ENCODE measurements at places on chromosomes 4 and X.

DNA sequence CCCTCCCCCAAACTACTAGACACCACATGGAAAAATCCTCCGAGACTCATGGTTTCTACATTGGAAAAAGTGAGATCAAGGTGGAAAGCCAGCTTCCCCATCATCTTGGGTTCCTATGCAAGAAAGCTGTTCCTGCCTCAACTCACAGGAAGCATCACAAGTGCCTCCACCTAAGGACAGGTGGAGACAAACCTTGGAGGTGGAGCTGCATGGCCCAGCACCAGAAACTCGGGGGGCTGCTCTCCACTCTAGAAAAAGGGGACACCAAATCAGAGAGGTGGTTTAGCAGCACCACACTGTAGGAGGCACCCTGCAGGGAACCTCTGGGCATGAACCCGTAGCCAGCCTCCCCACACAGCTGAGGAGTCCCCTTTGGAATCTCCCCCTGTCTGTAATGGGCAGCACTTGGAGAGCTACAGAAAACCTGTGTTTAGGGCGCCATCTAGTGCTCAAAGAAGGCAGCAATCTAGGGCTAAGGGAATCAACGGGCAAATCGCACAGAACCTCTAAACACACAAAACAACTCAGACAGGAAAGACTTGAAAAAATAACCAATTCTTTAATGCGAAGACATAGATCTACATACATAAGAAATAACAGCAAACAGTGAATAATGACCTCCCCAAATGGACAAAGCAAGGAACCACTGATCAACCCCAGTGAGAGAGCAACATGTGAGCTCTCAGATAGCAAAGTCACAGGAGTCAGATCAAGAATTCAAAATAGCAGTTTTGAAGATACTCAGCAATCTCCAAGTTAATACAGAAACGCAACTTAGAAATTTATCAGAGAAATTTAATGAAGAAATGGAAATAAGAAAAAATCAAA is 37.0 kb upstream of the ZBTB33 start:
- peak; percentile 57 for DNase-seq

GRCh38 chrX:39309018-39309635 is 507.9 kb downstream of the MID1IP1 start:
- peak; percentile 38 for DNase-seq

GRCh38 chrX:69948276-69948797 is 101.4 kb downstream of the AWAT2 start:
- DNase-seq = no peak

GRCh38 chrX:22969411-22969810 is 30.3 kb upstream of the DDX53 start:
- no peak for DNase-seq

GRCh38 chr4:152368001-152368400 is 167.9 kb downstream of the FBXW7 start:
- DNase-seq = no peak

- DNase-seq = peak; percentile 67
These were observed 30.2 kb upstream of the NKX6-1 start for GRCh38 chr4:84529169-84529751.

GRCh38 chr4:37665333-37666320 is 20.5 kb downstream of the RELL1 start:
- no peak for DNase-seq

DNA sequence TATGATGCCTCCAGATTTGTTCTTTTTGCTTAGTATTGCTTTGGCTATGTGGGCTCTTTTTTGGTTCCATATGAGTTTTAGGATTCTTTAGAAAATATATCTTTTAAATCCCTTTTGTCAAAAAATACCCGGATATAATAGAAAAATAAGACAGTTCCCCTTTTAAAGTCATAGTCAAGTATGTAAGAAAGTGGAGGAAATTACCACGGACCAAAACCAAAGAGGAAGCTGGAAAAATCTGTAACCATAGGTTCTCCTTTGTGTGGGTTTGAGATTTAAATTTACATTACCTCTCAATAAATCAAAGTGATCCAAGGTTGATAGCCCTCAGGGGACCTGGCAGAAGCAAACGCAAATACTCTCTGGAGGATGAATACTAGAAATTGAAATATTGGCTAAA is 58.3 kb upstream of the PACRGL start:
- peak; percentile 37 for DNase-seq

GRCh38 chr4:153156263-153156662 is 48.0 kb upstream of the TRIM2 start:
- DNase-seq = peak; percentile 62

GRCh38 chrX:65976161-65976560 is 63.7 kb downstream of the VSIG4 start:
- DNase-seq = no peak

GRCh38 chr4:139666735-139667281 is 1.2 kb downstream of the MGST2 start:
- DNase-seq = peak; percentile 72

DNA sequence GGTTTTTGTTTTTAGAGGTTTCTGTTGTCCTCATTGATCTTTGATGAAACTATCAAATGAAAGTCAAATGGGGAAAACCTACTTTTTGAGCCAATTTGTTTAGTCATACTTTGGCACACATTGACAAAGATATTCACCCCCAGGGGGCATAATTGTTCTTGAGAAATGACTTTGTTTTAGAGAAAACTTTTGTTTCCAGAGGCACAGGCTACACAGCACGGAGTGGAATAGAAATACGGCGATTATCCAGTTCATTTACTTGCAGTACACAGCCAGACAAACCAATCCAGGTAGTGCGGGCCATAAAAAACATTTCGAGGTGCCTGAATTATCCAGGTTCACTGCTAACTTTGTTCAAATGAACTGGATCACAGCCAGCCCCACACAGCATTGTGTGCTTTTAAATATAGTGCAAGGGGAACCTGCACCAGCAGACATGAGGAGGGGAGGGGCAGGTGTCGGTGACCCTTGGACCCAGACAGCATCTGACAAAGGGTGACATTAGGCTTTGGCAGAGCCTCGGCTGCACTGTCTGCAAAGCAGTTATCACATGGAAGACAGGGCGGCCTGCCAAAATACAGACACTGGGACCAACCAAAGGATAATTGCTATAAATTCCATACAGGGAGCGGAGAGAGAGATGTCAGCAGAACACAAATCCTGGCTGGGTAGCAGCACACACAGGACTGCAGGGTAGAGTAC is 179.6 kb upstream of the NOCT start:
- no peak for DNase-seq

DNA sequence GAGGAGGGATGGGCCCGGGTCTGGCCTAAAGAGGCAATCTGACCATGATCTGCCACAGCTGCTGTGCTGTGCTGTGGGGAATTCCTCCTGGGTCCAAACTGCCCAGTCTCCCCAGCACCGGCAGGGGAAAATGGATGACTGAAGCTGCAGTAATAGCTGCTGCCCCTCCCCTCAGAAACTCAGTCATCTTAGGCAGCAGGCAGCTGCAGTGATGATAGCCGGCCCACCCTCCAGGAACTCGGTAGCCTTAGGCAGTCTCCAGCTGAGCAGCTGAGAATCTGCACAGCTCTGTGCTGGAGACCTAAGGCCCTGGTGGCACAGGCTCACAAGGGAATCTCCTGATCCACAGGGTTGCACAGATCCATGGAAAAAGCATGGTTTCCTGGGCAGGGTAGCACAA is 113.4 kb upstream of the USP38 start:
- no peak for DNase-seq

- no peak for DNase-seq
These were observed 70.5 kb downstream of the HADH start for GRCh38 chr4:108060164-108060563.

DNA sequence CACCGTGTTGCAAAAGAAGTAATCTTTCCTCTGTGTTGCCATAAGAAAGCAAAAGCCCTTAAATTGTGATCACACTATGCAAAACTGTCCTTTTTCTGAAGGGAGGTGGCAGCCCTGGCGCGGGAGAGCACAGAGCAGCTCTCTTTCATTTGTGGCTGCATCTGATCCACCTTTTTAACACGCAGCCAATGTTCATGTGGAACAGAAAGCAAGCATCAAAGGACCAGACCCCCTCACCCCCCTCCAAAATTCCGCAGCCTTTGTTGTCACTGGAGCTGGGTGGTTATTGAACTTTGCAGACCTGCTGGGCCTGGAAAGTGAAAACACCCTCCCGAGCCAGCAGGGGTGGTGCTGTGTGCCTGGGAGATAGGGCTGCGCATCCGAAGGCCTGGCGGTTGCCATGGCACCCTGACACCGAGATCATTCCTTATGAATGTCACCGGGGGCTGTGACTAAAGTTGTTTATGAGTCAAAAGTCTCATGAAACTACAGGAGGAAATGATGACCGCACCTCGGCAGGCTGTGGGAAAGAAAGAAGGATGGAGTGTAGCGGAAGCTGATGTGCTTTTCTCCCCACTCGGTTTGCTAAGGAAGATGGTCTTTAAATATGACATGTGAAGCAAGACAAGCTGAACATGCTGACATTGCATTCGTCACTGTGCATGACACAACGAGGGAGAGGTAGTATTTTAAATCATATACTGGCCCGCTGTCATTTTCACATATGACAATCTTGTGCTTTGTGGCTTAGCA is 367.4 kb downstream of the UNC5C start:
- no peak for DNase-seq

GRCh38 chr4:71195924-71196323 is 142.9 kb upstream of the SLC4A4 start:
- DNase-seq = no peak

GRCh38 chr4:153326513-153326912 is 18.0 kb upstream of the MND1 start:
- DNase-seq = no peak

GRCh38 chr4:84319124-84319523 is 180.0 kb downstream of the NKX6-1 start:
- DNase-seq = no peak

DNA sequence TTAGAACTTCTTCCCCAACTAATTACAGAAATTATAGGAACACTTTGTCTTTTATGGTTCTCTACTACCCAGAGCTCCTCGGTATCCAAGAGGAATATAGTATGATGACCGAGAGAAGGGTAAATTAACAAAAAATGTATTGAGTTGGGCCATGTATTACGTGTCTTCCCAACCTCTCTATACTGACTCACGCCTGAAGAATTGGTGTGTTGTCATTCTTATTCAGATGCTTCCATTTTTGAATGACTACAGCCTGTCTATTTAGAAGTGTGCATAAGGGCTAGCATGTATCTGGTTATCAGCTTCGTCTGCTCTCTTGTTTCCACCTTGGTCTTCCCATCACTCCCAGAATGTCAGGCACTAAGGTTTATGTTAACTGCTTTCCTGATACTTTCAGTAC is 24.5 kb upstream of the SCD5 start:
- DNase-seq = no peak

- DNase-seq = no peak
These were observed 692.5 kb downstream of the CENPC start for GRCh38 chr4:66852843-66853242.

- DNase-seq = peak; percentile 23
These were observed 59.3 kb upstream of the HS3ST1 start for GRCh38 chr4:11487868-11488544.

- no peak for DNase-seq
These were observed 91.2 kb downstream of the LRP2BP start for GRCh38 chr4:185304541-185304940.

- DNase-seq = no peak
These were observed 353.2 kb downstream of the PDHA2 start for GRCh38 chr4:96193061-96193460.

DNA sequence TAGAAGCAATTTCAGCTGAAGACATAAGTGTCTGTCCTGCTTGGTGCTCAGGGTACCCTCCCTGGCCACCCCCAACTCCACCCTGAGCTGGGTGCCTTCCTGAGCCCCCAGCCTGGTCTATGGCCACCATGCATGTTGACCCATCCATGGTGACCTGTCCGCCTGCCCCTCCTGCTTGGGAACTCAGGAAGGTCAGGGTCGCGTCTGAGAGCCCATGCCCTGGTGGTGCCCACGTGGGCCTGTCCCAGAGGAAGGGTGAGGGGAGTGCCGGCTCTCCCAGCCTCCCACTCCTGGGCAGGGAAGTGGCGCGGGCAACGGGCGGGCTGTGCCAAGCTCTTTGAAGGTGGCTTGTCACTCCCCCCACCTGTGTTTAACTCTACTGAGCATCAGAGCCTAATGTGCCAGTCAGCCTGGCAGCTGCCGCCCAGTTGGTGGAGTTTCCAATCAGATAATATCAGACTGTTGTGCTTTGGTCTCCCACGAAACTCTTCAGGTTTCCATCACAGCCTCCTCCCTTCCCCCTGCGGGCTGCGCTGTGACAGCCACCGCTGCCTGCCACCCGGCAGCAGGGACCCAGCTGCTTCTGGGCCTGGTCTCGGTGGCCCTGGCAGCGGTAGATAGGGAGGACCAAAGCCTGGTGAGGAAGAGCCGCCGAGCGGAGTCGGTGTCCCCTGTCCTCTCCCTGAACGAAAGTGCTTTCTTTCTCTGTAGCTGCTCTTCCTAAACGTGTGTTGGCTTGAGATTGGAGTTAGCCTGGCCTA is 4.8 kb downstream of the SH3BP2 start:
- DNase-seq = no peak

- no peak for DNase-seq
These were observed 90.5 kb downstream of the ELOVL6 start for GRCh38 chr4:110107866-110108265.

GRCh38 chr4:121989715-121990114 is 37.9 kb upstream of the TRPC3 start:
- no peak for DNase-seq

DNA sequence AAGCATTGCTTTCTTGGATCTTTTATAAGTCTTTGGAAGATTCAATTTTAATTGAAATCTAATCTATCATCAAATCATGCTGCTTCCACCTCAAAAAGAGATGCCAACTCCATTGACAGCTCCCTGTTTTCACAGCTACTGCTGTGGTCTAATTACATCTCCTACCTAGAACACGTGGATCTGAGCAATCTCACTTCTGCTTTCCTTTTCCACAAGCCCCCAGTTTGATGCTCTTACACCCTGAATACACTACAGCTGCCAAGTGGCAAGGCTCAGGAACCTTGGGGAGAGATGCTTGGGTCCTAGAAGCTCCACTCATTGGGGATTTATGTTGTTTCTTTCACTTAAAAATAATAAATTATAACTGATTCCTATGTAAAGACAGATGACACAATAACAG is 172.0 kb downstream of the CFAP299 start:
- no peak for DNase-seq

DNA sequence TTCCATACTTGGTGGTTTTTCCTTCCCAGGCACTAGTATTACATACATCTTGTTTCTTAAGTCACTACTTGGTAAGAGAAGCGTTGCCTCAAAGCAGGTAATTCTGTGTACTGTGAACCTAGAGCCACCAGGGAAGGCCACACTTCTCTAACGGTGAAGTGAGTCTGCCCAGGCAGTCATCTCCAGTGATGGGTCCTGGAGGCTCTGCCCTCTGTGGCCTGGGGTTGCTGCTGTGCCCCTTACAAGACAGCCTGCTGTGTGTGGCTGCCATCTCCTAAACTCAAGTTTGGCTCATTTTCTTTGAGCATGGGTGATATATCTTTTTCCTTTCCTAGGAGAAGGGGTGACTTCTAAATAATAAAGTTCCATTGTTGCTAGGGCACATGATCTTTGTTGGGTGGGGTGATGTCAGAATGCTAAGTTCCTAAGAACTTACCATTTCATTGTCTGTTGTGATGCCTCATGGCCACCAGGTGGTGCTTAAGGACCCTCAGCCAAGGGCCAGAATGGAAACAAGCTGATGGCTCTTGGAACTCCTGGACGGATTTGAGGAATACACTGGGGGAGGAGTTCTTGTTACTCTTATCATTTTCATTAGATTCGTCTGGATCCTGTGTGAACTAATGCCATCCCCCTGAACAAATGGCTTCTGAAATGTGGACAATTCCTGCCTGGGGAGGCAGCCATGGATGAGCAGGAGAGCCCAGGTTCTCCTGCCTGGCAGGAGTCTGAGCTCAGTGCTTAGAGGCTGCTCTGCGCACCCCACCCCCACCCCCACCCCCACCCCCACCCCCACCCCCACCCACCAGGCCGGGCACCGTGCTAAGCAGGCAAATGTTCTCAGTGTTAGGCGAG is 41.1 kb upstream of the WDR1 start:
- DNase-seq = peak; percentile 67

GRCh38 chrX:30618160-30618765 is 35.0 kb upstream of the GK start:
- peak; percentile 55 for DNase-seq

Measured in inflammatory macrophage (primary cell).